Tibial nerve (tissue), 4 donors: ENCODE measurements at places on chromosomes 7 and 10.

GRCh38 chr10:75115137-75115536, 3.7 kb downstream of the SAMD8 start:
- no peak for DNase-seq

GRCh38 chr7:22375359-22376048, 18.6 kb upstream of the RAPGEF5 start:
- DNase-seq: no peak

DNA sequence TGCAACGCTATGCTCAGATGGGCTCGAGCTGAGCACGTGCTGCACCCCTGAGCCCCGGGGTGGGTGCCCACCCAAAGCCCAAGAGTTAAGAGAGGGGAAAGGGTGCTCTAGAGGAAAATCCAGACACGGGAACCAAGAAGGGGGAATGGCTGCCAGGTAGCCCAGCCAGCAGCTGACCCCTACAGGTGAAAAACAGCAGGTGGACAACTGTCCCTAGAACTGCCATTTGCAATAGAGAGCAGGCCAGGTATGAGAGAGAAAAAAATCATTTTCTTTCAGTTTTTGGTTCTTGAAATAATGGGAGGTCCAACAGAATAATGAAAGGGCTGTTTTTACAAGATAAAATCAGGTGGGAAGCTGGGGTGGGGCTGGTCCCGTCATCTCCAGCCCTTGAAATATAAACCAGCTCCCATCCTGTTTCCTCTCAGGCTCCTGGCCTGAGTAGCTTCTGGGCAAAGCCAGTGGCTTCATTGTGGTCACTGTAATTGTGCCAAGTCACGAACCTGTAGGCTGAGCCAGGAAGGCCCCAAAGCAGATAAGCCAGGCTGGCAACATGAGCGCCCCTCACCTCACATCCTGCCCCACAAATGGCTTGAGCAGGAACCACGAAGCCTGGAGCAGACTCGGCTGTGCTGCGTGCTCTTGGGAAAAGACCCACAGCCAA, 257.8 kb downstream of the SNX10 start:
- DNase-seq: no peak

- no peak for DNase-seq
Observed at GRCh38 chr10:52908478-52908877, 135.9 kb upstream of the MBL2 start.

GRCh38 chr10:101938305-101939007, 94.9 kb upstream of the KCNIP2 start:
- no peak for DNase-seq
